ENCODE measurements at places on chromosomes 3 and 15.

- no peak for DNase-seq
Measured at GRCh38 chr3:72352176-72352575, 496.1 kb downstream of the SHQ1 start.

DNA sequence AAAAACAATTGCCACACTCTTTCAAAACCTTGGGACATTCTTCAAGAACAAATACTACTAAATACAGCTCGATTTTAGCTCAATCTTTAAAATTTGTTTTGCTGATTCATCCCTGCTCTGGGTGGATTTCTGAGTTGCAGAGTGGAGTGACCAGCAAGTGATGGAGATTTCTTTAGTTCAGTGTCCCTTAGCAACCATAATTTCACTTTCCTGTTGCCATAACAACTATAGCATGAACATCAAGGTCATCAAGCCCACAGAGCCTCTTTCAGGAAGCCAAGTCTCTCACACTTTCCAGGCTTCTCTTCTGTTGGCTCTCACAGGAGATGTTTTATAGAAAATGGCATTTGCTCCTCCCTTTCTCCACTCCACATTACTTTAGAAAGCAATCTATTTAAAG lies 597.2 kb upstream of the ADAMTS9 start:
- DNase-seq: no peak

GRCh38 chr3:37639922-37640321 lies 221.8 kb upstream of the CTDSPL start:
- no peak for DNase-seq

- DNase-seq: peak; percentile 62
Measured at GRCh38 chr15:99729920-99730319, 3.3 kb downstream of the LYSMD4 start.

DNA sequence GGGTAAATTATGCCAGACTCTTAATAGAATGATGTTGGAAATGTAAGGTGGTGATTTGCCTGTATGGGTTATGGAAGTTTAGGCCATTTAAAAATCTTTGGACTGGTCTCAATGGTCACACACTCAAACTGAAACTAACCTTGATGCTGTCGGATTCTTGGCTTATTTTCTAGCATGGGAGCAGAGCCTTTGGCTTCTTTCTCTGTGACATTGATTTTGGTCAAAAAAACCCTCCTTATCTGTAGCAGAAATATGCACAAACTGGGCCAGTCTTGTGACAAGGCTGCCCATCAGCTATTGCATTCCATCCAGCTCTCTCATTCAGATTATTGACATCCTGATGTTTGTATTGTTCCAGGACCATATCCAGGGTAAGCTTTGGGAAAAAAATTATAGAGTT lies 35.9 kb downstream of the ARPP21 start:
- DNase-seq: no peak

DNA sequence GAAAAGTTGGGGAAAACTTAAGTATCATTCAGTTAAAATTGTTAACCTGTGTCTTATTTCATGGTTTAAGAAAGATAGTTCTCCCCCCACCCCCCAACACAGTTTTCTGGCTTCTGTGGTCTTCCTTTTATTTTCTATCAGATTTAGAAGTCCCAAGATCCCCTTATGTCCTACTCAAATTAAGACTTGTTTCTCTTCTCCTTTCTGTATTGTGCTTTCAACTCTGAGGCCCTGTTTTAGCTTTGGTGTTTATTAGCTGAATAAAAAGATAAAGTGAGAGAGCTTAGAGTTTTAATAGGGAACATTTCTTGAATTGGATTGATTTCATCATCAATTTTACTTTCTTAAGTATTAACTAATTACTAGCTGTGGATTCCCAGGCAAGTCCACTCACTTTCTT lies 62.6 kb downstream of the AKAP13 start:
- DNase-seq: no peak

DNA sequence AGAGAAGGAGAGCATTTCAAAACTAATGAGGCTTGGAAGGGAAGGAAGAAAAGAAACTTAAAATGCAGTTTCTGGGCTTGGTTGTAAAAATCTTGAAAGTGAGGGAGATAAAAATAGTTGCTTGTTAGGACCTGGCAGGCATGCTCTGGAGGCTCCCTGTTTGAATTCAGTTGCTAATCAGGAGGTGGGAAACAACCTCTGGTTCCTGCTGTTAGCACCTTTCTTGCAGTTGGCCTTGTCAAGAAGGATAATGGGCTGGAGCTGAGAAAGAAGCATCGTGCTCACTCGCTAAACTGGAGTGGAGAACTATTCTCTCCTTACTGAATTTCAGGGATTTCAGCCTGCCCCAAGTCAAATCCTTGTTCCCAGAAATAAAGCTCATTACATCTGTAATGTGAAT lies 23.4 kb downstream of the SNAPC5 start:
- DNase-seq: no peak

GRCh38 chr15:82140886-82141285 lies 95.1 kb upstream of the MEX3B start:
- no peak for DNase-seq

GRCh38 chr15:59696332-59696731 lies 7.2 kb upstream of the BNIP2 start:
- DNase-seq: no peak

DNA sequence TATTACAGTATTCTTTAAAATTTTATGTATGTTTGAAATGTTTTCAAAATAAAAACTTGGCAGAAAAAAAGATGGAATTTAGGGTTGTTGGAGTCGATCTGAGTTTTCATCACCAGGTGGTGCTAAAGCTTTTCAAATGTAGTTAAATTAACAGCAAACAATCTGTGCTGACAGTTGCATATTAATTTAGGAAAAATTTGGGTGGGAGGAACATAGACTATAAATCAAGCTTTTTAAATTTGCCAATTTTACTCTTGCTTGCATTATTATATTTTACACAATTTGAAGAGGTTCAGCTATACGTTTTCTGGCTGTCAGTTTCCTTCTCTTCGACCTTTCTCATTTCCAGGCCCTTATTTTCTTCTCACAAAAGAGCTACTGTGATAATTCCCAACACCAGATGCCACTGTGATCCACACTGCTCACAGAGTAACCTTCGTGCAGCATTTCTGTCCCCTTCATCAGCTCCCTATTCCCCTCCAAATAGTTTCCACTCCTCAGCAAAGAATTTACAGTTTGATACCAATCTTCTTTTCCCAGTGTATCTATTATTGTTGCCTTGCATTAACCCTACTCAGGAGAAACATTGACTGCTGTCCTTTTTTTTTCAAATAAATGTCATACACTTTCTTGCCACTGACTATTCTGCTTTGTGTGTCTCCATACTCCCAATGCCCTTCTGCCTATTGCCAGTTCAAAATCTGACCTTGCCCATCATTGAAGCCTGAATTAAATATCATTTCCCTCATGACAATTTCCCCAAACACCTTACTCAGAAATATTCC lies 53.4 kb upstream of the EIF5A2 start:
- peak; percentile 50 for DNase-seq

- no peak for DNase-seq
Measured at GRCh38 chr3:140816372-140817195, 125.1 kb upstream of the SLC25A36 start.

- DNase-seq: no peak
Measured at GRCh38 chr15:86213420-86213819, 133.7 kb downstream of the AGBL1 start.

DNA sequence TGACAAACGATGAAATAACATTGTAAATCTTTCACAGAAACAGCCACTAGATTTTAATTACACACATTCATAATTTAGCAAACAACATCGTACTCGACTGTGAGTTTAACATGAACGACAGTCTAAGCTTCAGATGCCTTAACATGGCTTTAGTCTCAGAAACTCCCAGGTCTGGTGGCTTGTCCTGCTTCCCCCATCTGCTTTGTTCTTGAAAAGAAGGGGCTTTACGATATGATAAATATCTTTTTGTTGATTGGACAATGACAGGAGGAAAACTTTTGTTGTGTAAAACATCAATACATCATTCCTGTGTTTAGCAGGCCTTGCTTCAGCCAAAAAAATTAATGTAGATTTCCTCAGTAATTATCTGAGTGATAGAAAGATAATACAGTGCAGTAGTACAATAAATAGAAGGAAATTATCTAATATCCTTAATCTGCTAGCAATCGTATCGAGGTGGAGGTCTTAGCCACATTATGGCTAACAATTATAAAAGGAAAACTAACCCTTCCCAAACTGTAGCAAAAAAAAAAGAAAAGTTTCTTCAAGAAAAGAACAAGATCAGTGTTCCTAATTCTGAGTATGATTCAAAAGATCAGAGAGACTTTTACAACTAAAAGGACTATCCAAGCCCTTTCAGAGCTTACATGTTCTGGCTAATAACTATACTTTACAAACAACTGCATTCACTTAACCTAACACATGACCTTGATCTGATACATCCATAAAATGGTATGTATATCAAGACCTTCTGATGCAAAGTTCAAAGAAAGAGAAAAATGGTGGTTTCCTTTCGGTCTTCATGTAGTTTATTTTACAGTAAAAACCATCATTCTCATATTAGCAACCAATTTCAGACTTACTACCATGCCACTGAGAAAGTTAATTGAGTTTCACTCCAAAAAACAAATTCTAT lies 535.7 kb downstream of the FOXP1 start:
- no peak for DNase-seq

GRCh38 chr3:139629033-139629432 lies 48.7 kb downstream of the NMNAT3 start:
- no peak for DNase-seq

GRCh38 chr3:16378920-16379319 lies 113.9 kb downstream of the OXNAD1 start:
- DNase-seq: no peak

- no peak for DNase-seq
Measured at GRCh38 chr15:67843571-67844387, 3.9 kb upstream of the RNU6-1 start.

DNA sequence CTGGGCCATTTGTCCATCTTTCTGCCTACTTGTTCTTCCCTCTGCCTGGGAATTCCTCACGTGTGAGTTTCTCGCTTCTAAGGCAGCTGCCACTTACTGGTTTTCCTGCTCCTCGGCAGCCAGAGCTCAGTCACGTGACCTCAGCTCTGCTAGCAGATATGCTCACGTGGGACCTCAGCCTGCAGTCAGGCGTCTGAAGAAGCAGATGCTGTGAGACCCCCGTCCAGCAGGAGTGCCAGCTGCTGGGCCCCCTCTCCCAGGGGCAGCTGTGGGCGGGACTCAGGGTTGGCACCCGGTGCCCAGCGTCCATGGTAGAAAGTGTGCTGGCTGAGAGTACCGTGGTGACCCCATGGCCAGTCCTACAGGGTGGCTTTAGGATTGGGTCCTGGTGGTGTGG lies 161.3 kb upstream of the TLE3 start:
- DNase-seq: peak; percentile 58

DNA sequence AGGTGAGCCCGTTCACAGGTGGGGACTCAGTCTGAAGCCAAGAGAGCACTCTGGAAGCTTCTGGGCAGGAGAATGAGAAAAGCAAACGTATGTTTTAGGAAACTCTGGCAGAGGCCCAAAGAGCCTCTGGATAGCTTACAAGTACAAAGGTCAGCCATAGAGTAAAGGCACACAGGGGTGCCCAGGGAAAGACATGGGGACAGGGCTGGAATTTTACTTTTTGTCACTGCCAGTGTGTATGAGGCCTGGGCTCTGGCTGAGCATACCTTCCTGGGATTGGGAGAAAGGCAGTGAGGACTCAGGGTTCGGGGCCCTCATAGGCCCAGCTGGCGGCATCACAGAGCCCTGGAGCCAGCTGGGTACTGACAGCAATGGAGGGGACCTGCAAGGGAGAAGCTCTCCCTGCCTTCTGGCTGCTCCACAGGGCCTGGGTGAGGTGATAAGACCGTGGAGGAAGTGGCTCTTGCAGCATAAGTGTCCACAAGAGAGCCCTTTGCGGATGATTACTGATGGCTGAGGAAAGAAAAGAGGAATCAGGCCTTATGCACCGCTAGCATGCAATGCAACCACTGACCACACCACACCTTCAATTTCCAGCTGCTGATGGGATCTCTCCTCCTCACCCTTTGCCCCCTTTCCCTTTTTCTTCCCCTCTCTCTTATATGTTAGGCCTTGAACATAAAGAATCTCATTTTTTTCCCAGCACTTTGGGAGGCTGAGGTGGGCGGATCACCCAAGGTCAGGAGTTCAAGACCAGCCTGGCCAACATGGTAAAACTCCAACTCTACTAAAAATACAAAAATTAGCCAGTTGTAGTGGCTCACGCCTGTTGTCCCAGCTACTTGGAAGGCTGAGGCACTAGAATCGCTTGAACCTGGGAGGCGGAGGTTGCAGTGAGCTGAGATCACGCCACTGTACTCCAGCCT lies 25.1 kb upstream of the BCL2L10 start:
- DNase-seq: no peak

- no peak for DNase-seq
Measured at GRCh38 chr3:102576651-102577050, 141.8 kb downstream of the ZPLD1 start.

DNA sequence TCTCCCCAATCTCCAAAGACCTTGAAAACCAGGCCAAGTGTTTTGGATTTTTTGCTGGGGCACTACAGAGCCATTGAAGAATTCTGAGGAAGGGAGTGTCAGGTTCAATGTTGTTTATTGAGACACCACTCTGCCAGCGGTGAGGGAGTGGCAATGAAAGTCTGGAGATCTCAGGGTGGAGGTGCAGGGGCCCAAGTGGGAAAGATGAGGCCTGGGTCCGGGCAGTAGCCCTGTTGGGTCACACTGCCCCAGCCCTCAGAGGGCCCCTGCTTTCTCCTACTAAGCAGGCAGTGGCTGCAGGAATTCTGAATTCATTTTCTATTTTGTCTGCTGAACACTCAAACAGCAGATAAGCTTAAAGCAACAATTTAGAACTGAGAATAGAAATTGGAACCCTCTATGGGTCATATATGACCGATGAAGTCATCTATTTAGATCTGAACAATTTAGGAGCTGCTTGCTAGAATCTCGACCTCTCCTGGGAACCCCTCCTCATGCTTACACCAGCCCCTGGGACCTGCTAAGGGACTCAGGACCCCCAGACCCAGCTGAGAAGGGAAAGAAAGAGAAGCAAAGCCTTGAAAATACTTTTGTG lies 17.9 kb downstream of the HRH1 start:
- DNase-seq: no peak

GRCh38 chr3:31533169-31534064 lies 692 bp downstream of the STT3B start:
- DNase-seq: peak; percentile 63

All from GM03348 (cell line).